Stimulated activated CD8-positive, alpha-beta memory T cell treated with anti-CD3 and anti-CD28 coated beads, Interleukin-15, amount 100 ng/mL, for 48 hours (primary cell): ENCODE measurements at places on chromosomes 5 and 9.
A peak's percentile ranks its signal among the peaks of the same experiment; 100 is the strongest.

GRCh38 chr5:82106756-82107155 is 134.9 kb downstream of the ATG10 start:
- no peak for DNase-seq

GRCh38 chr5:10562201-10563109 is 1.4 kb upstream of the ANKRD33B start:
- no peak for DNase-seq

DNA sequence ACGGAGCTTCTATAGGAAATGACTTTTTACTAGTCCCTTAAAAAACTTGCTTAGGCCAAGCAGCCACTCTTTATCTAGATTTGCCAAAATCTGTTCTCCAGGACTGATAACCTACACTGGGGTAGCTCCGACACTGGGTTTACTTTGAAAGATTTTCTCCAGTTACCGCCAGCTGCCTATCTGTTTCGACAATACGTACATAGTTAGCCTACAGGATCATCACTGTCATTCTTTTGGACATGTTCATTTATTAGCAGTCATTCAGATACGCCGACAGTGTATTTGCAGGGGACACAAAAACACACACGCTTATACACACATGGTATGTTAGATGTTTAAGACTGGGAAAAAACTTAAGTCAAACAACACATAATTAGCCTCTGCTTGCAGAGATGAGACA is 225.7 kb downstream of the DCP2 start:
- DNase-seq = no peak

DNA sequence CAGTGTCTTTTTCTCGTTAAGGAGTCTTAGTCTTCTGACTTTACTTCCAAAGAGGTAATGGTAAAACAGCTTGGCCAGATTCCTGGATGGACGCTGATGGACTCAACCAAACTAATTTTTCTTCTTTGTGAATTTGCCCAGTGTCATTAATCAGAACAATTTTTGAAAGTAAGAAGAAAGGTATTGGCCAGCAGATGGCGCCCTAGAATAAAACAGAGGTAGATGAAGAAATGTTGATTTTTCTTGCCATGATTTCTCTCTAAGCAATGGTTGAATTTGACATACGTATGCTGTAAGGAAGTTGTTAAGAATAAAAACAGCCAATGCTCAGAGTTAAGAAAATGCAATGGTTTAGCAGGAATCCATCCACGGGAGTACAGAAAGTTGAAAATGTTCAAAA is 500.0 kb downstream of the DIRAS2 start:
- DNase-seq = no peak

GRCh38 chr9:5186416-5187169 is 1.2 kb upstream of the INSL6 start:
- peak; percentile 11 for DNase-seq

GRCh38 chr5:115460472-115460871 is 84.1 kb downstream of the FEM1C start:
- DNase-seq = no peak

DNA sequence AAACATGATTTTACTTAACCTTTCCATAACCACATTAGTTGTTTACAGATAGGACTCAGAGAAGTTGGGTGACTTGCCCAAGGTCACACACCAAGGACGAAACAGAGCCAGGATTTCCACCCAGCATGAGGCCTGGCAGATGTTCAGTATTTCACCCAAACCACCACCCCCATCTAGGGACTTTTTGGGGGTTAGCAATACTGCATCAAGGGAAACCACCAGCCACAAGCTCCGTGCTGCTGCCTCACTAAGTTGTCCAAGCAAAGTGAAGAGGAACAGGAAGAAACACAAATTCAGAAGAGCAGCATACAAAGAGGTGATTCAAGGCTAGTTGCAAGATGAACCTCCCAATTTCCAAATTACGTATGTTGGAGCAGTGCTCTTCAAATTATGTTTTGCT is 219.6 kb upstream of the RORB start:
- DNase-seq = peak; percentile 11

DNA sequence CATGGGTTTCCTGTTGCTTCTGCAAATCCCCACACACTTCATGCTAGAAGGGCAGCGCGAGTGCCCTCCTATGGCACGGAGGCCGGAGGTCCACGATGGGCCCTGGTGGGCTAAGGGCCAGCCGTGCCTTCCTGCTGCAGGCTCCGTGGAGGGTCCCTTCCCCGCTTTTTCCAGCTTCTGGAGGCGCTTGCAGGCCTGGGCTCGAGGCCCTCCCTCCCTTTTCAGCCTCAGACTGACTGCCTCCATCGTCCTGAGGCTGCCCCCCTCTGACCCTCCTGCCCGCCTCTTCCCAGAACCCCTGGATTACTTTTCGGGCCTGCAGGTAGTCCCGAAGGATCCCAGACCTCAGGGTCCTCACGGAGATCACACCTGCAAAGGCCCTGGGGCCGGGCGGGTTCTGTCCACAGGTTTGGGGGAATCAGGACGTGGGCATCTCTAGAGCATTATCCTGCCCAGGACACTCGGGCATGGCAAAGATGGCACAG is 3.2 kb upstream of the TERT start:
- no peak for DNase-seq

DNA sequence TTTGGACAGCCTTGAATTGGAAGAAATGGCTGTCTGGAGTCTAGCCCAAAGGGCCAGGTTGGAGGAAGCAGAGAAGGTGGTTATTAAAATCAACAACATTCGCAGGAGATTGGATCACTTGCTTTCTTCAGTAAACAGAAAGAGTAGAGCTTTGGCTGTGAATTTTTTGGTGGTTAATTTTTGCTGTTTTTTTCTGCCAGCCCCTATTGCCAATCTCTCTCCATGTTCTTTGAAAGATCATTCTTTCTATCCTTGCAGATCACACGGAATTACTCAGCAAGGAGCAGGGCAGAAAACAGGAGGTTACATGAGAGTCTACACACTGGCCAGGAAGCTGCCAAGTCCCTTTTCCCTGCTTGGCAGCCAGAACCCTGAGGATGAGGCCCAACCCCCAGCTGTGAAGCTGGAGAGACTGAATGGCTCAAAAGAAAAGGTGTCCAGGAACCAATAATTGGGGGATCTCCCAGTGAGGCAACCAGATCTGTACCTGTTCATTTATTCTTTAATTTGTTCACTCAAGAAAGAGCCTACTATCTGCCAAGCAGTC is 13.0 kb downstream of the GLRX start:
- no peak for DNase-seq

DNA sequence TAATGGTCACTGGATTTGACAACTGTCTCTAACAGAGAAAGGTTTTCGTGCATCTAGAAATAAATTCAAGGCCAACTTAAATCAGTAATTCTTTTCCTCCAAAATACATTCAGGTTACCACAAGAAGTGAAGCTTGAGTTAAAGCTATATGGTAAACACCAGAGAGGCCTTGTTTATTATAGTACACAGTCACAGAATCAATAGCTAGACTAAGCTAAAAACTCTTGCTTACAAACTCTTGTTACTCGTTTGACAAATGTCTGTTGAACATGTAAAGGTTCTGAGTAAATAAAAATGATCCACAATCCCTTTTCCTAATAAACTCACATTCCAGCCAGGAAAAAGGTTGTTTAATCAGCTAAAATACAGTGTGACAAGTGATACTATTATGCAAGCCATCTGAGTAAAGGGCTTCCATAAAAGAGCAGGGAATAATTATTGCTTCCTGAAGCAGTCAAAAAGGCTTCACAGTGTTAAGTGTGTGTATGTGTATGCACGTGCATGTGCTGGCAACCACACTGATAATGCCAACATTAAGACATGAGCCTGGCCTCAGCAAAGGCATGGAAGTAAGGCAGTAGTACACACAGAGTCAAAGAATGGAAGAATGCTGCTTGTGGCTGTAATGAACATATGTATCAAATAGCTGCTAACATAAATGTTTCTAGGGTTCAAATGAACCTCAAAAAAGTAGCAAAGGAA is 12.8 kb downstream of the PTAR1 start:
- no peak for DNase-seq

DNA sequence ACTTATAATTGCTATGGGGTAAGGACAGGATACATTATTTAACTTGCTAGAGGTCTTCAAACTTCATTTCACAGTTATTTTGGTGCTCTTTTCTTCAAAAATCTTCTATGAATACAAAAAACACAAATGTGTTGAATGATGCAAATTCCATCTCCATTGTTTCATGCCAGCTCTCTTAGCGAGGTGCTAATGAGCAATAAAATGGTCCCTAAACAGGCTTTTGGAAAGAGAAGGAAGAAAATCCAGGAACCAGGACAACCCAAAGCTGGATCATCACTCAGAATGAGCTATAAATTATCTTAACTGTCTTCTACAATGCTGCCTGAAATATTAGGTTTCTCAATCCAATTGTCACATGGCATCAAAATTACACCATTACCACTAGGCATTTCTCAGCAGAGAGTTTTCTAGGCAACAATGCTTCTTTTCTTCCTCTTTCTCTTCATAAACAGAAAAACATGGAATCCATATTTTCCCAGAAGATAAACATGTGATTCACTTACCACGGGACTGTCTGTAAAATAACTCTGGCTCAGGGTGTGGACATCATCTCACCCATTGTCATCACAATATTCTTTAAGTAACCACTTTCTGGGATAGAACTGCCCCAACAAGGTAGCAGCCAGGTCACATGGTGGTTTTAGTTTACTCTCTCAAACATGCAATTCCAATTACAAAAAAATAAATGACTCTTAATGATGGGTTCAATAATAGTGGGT is 249.4 kb downstream of the NPR3 start:
- no peak for DNase-seq

DNA sequence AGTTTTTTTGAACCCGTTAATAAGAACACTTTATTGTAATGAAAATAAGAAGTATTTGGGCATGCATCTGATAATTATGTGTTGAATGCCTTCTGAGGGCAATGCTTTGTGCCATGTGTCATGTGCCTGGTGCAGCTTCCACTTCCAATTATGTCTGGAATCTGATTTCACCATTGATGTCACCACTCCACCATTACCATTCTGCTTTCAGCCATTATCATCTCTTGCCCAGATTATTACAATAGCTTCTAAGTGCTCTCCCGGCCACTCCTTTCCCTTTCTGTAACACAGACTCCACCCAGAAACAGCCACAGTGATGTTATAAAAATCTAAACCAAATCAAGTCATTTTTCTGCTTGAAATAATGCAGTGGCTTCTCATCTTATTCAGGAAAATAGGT is 171.7 kb downstream of the C9orf152 start:
- DNase-seq = no peak

GRCh38 chr9:74443036-74443750 is 53.9 kb upstream of the RORB start:
- DNase-seq = no peak

- DNase-seq = no peak
These were observed 2.0 kb downstream of the NDUFS6 start for GRCh38 chr5:1803192-1803591.

GRCh38 chr5:168646335-168646734 is 67.2 kb upstream of the PANK3 start:
- DNase-seq = no peak

DNA sequence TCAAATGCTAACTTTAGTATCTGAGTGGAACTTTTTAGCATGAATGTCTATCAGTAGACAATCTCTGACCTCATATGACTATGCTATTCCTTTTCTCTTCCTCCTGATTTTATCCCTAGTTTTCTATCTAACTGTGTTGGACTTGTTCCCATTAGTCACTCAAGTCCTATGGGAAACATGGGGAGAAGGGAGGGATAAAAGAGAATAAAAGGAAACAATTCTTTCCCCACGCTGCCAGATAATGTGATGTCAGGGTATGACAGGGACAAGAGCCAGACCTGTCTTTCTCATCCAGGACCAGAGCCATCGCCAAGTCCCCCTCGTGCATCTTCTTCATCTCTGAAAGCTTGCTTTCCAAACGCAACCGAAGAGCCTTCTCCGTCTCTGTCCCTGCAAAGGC is 43.9 kb downstream of the CDK5RAP2 start:
- DNase-seq = no peak

- DNase-seq = no peak
These were observed 41.8 kb downstream of the SKP2 start for GRCh38 chr5:36193746-36194145.

GRCh38 chr5:58648846-58649245 is 66.0 kb downstream of the RAB3C start:
- no peak for DNase-seq

- DNase-seq = no peak
These were observed 331.9 kb downstream of the SPOCK1 start for GRCh38 chr5:137167187-137167586.

DNA sequence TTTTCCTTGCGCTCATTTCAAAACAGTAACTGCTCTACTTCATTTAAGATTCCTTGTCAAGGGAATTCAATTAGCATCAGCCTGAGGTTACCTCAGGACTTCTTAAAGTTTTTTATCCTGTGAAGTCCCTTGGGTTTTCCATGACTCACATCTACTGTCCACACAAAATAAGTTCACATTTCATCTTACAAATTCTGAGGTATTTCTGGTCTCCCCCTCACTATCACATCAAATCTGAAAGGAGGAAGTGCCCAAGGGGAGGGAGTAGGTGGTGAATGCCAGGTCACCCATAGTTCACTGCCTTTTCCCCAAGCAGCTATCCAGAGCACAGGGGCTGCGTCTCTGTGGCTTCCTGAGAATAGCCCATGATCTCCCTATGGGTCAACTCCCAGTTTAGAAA is 227.1 kb upstream of the NREP start:
- DNase-seq = no peak
